ENCODE measurements at places on chromosomes 5 and 9.

DNA sequence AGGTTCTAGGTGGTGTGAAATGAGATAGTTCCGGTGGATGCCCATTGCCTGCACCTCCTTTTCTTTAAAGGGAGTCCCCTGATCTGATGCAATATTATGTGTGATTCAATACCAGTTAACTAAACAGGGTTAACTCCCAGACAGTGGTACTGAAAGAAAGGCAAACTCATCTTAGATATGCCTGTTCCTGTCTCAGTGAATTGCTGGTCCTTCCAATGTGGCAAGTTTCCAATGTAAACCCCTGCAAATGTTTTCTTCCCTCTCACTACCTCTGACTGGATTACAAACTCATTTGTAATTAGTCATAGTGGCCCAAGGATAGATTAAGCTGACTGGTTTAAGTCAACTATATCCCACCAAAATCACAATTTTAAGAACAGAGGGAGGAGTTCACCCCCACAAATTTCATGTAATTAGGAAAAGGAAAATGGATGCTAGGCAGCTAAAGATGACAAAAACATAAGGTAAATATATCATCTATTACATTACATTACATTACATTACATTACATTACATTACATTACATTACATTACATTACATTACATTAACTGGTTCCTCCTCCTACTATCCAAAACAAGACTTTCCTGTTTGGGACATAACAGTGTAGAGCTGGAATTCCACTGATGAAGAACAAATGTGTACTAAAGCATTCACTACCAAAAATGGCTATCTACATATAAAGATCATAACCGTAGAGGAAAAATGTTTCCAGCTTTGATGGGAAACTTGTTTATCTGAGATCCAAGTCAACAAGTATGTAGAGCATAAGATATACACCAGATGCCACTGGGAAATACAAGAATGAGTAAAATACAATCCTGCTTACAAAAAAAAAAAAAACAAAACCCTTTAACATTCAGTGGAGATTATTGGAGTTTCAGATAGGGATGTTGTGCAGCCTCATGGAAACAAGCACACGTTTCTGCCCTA, 121.5 kb upstream of the SNX2 start:
- DNase-seq, result no peak

- DNase-seq, result no peak
Measured at GRCh38 chr9:70080481-70081119, 37.0 kb downstream of the MAMDC2 start.

GRCh38 chr9:36486329-36486932, 86.3 kb upstream of the MELK start:
- no peak for DNase-seq

- DNase-seq, result no peak
Measured at GRCh38 chr5:4189317-4189716, 593.7 kb downstream of the IRX1 start.

- DNase-seq, result no peak
Measured at GRCh38 chr5:174376726-174377373, 331.3 kb downstream of the NSG2 start.

DNA sequence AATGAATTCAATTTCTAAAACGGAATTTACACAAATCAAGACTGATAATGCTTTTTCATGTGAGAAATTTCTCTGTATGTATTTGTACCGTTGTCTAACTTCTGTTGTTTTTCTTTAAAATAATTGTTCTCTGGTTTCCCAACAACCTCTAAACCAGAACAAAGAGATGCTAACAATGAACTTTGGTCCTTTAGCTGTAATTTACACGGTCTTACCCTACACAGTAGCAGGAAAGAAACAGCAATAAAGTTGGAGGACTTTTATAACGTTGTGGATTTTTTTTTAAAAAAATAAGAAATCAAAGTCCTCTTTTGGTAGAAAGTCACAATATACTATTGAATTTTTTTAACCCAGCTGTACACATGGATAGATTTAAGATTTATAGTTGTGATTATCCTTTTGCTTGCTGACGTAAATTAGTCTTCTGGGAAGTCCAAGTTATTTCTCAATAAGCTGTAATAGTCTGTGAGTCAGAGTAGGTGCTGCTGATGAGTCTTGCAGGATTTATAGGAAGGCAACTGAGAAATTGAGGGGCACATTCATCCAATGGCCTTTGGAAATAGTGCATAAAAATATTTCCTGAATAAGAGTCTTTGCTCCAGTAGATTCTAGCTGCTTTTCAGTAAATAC, 76.8 kb upstream of the PCSK1 start:
- DNase-seq, result no peak

DNA sequence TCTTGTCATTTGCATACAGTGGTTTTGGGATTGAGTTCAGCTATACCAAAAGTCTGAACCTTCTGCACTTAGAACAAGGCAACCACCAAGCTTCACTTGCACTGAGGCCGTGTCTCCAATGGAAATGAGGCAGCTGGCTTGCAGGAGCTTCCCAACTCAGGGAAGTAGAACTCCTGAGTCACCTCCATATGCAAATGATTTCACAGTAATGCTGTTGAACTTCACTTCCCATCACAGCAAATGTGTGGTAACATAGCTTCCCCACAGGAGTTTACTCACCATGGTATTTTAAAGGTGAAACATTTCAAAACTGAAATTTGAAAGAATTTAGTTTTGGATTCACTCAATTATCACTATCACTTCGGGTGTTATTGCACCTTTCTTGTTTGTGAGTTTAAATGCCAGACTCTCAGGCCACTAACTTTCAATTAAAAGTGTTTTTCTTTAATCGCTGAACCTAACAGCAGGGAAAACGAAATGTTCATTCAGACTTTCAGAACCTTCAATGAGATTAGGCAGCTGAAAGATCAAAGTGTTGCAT, 9.0 kb downstream of the CD274 start:
- no peak for DNase-seq

DNA sequence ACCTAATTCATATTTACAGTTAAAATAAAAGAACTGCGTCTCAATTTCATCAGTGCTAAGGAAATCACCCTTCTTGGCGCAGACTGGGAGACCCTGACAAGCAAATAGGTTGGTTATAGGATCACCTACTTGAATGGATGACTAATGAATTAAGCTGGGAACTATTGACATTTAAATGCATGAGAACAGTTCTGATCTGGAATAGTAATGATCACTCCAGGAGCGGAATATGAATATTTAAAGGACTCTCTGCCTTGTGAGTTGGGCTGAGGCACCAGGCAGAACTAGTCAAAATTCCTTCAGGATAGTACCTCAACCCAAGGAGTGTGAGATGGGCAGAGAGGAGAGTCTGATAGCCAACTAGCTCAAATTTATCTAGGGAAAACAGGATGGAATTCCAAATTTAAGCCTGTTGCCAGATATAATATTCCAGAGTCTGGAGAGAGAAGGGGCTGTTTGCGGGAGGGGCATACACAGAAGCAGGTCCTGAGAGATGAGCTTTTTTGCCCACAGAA, 364.4 kb downstream of the CSNK1G3 start:
- no peak for DNase-seq

GRCh38 chr9:36855448-36856315, 178.4 kb downstream of the PAX5 start:
- DNase-seq, result peak; percentile 95

DNA sequence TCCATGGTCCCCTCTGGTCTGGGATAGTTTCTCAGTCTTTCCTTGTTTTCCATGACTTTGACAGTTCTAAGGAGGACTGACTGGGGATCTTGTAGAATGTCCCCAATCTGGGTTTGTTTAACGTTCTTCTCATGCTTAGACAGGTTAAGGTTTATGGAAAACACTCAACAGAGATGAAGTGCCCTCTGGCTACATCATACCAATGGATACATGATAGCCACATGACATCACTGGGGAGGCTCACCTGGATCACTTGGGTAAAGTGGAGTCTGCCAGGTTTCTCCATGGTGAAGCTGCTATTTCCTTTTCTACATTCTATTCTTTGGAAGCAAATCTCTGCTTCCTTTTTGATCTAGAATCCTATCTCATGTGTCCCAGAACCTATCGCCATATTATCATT, 23.8 kb upstream of the ALDH1B1 start:
- no peak for DNase-seq

- no peak for DNase-seq
Measured at GRCh38 chr9:98614941-98615340, 93.8 kb downstream of the GABBR2 start.

- no peak for DNase-seq
Measured at GRCh38 chr5:111271885-111272284, 47.7 kb downstream of the CAMK4 start.

DNA sequence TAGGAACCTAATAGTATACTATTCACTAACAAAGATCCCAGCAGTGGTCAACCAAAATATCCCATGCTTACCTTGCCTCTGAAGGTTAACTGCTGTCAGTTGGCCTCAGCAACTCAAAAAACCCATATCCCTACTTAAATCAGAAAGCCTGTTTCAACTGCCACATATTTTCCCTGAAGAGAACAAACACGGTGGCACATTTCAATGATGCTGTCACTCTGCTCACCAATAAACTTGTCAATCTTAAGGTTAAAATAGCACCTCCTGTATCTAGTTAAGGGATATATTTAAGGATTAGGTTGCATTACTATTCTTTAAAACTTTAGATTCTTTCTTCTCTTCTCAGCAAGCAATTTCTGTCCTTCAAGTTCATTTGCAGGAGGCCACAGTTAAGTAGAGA, 986.9 kb downstream of the CDH18 start:
- no peak for DNase-seq

GRCh38 chr9:106731910-106732309, 131.1 kb upstream of the ZNF462 start:
- no peak for DNase-seq

- DNase-seq, result no peak
Measured at GRCh38 chr5:158464383-158464782, 605.4 kb upstream of the CLINT1 start.

DNA sequence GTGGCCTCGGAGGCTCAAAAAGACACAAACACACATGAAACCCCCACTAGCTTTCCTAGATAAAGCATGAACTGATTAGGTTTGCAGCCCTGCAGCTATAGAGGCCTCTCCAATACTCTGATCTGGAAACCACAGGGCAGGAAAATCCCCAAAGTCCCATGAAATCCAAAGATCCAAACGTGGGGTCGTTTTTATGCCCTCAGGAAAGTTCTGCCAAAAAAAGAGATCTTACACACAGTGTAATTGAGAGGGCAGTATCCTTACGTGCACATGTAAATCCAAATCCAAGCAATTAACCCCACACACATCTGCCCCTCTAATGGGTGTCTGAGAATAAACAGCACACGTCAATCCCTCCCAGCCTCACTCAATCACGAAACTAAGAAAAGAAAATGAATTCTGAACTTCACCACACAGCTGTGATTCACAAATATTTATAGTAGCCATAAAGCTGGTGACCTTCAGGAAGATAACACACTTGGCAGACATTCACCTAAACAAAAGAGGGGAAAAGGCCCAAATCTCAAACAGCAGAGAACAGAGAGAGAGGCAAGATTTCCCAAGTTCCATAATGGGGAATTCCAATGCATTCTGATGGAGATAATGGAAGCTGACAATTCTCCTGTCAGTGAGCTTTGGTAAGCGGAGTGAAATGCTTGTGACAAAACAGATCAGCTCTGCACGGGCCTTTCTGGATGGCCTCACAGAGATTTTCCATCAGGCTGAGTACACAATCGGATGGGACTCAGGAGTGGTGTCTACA, 114.2 kb downstream of the SEMA5A start:
- peak; percentile 18 for DNase-seq

GRCh38 chr5:45017568-45017967, 208.8 kb downstream of the MRPS30 start:
- no peak for DNase-seq

GRCh38 chr9:110146373-110146772, 61.6 kb downstream of the C9orf152 start:
- no peak for DNase-seq

- DNase-seq, result peak; percentile 35
Measured at GRCh38 chr5:179268399-179268952, 76.8 kb downstream of the ADAMTS2 start.

DNA sequence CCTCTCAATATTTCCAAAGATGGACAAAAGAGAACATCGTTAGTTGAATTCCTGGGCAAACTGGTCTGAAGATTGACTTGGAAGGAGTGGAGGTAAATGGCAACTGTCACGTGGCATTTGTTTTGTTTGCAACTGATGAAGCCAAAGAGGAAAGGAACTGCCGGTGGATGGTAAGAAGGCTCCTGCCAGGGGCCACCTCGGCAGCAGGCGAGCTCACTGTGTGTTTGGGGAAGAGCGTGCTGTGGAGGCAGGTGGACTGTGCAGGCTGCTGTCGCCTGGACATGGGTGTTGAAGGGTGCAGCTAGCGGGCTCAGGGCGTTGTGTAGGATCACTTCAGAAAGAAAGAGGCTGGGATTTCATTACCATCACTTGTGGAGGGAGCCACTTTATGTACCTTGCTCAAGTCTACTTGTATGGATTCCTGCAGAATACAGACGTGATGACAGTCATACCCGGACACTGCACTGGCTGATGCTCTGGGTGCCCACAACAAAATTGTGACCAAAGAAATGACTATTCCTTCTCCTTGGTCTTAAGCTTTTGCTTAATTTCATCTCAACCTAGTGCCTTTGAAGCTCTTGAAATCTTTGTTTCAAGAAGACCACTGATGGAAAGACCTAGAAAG, 72.7 kb downstream of the MAP1B start:
- DNase-seq, result no peak

DNA sequence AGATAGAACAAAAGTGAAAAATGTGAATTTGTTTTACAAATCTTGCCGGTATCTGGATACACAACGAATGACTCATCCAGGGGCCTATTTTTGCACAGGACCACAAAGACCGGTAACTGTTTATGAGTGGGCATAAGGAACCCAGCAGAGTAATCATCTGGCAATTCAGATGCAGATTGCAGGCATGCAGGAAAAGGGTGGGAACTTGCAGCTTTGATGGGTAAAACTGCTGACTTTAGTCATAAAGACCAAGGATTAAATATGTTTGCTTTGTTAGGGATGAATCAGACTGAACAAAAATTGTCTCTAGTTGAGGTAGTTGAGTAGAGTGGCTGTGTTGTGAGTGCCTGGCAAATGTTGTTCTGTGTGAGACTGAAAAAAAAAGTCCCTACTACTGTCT, 309.6 kb upstream of the CCNH start:
- DNase-seq, result no peak
